Substantia nigra (tissue), 51 donors: ENCODE measurements at places on chromosomes 2 and 18.
A peak's percentile ranks its signal among the peaks of the same experiment; 100 is the strongest.

DNA sequence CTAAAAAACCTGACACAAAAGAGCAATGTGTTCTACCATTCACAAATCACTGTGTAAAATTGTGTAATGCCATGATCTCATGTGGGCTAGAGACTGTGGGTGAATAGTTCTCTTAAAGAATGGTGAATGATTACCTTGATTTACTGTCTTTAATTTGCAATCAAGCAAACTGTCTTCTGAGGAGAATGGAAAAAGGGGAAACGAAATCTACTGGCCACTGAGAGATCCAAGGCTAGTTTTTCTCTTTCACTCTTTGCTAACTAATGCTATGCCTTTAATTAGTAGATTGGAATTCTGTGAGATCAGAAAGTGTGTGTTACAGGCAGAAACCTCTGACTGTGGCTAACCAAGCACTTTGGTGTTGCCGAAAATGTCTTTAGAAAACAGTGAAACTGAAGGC, 422.7 kb downstream of the TGIF1 start:
- no peak for DNase-seq

DNA sequence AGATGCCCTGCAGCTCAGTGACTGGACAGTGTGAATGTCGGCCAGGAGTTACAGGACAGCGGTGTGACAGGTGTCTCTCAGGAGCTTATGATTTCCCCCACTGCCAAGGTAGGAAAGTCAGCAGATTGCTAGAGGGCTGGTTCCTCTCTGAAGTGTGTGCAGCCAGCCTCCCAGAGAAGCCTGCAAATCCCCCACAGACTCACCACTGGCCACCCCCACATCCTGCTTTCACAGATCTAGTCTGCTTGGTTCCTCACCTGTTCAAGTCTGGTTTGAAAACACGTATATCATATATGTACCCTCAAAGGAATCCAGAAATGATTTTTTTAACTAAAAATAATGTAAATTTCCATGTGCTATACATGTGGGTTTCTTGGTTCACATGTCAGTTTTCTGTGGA, 121.1 kb downstream of the LAMA3 start:
- no peak for DNase-seq

DNA sequence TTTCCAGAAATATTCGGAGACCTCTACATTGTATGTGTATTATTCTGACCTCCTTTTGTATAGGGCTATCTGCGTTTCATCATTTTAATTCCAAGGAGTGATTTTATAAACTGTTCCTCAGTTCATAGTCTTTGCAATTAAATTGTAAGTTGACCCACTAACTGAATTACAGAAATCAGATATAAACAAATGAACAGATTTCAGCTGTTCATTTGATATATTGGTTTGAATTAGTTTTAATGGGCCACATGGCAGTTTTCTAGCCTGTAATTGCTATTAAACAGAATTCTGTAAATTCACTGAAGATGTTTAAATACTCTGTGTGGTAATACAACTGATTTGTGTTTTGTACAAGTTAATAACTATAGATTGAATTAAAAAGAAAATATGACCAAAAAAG, 346.4 kb upstream of the VWC2L start:
- DNase-seq = no peak

- DNase-seq = no peak
These were observed 147.6 kb downstream of the CDC42EP3 start for GRCh38 chr2:37523814-37524362.

DNA sequence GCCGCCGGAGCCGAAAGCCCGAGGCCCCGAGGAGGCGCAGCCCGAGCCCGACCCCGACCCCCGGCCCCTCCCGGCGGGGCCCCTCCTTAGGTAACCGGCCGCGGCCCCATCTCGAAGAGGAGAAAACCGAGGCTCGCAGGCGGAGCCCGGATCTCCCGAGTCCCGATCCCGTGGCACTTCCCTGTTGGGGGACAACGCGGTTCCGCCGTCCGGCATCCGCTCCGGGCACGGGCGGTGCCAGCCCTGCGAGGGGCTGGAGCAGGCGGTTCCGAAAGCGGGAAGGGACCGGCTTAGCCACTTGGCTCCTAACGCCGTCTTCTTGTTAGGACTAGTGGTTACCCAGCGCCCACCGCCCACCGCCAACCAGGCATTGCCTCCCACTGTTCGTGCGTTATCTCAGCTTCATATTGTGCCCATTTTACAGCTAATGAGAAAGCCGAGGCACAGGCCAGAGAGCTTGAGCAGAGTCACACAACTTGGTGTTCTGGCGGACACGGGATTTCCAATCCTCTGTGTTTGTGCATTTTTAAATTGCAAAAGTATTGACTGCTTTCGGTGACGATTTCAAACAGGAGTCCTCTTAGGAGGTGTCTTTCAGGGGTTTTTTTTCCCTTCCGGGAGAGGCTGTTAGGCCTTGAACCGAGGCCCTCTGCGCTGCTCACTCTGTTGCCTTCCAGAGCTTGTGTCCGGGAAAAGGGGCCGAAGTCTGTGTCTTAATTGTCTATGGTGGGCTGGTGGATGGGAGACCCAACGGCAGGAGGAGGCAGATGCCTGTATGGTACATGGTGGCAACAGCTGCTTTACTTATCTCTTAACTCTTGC, 562 bp downstream of the CENPA start:
- no peak for DNase-seq

DNA sequence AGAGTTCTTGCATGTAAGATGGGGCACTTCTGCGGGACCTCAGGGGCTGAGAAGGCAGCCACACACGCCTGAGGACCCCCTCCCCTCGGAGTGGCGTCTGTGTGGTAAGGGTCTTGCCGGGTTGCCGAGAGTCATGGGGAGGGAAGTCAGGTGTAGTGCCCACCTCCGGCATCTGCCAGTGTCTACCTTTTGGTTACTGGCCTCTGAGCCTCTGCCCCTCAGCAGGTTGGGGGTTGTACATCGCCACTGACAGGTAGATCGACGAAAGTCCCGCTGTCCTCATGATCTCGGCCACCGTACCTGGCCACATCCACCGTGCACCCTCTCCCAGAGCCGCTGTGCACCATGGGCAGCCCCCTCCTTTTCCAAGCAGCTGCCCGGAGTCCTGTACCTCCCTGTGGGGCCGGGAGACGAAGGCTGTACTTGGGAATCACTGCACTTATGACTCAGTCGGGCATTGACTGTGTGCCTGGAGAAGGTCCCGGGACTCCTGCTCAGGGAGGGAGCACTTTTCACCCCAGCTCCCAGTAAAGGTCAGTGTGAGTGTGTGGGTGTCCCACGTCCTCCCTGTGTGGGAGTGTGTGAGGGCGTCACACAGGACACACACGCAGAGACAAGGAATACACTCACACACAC, 332.4 kb upstream of the MYT1L start:
- DNase-seq = no peak

GRCh38 chr2:219552382-219553167, 8.7 kb downstream of the TMEM198 start:
- peak; percentile 83 for DNase-seq

DNA sequence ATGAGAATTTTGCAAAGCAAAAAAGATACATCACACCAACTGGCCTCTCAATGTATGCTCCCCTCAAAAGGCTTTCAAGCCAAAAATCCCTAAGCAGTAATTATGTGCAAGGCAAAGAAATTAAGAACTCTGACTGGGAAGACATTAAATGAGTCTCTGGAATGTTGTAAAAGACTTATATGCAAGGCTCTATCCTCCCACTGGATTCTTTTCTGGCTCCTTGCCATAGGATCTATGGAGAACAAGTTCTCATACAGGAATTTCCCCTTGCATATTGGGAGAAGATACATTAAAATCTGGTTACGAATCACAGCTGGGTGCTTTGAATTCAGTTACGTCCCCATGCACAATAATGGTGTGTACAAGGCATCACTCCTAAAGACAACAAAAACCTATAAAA, 73.4 kb upstream of the ATL2 start:
- no peak for DNase-seq

DNA sequence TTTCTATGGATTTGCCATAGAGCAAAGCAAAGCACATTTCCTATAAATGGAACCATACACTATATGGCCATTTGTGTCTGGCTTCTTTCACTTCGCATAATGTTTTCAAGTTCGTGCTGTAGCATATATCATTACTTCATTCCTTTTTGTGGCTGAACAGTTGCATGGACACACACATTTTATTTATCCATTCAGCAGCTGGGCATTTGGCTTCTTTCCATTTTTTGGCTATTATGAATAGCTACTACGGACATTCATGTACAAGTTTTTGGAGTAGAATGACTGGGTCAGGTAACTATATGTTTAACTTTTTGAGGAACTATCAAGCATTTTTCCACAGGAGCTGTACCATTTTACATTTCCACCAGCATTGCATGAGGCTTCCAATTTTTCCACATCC, 10.7 kb upstream of the SELENOI start:
- DNase-seq = no peak

GRCh38 chr2:46803547-46803878, 112.1 kb downstream of the MCFD2 start:
- DNase-seq = no peak

GRCh38 chr2:195368249-195369217, 288.5 kb upstream of the SLC39A10 start:
- DNase-seq = no peak

DNA sequence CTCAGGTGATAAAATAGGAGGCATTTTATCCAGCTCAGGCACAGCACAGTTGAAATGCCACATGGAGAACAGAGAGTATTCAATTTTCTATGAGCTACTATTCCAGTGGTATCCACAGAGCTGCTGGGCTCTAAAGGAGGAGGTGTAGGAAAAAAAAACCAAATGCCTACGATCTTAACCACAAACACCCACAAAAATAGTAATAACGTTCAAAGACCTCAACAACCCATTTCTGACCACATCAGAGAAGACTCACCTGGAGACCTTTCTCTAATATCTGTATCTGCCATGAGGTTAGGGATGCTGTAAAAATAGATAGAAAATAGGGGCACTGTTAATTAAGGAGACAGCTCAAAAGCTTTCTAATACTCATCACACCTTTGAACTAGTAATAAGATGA, 294.6 kb upstream of the PARD3B start:
- DNase-seq = no peak

- DNase-seq = no peak
These were observed 109.8 kb downstream of the GALNT14 start for GRCh38 chr2:31028417-31028816.

DNA sequence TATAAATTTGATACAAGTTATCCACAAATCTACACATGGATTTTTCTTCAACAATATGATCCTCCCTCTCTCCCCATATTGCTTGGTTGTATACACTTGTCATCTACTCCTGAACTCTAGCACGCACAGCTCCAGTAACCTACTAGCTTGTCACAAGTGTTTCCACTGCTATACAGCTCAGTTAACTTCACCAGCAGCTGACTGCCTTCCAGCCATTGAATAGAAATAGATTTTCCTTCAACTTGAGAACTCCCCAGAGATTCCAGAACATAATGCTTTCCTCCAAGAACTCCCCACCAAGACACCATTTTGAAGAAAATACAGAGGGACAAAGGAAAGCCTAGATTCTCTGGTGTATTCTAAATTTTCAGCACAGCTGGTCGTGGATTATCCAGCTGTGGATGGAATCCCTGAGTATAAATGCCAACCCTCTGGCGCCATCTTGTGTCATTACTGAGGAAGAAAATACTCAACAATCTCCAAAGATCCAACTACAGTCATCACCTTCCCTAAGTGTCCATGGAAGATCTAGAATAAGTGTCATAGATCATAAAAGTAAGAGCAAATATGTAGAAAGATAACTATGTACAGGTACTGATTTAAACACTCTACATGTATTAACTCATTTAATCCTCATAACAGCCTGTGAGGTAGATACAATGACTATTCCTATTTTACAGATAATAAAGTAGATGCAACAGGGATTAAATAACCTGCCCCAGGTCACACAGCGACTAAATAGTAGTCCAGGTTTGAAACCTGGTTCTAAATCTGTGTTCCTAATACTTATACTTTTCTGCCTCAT, 156.7 kb downstream of the ARHGAP28 start:
- DNase-seq = no peak

DNA sequence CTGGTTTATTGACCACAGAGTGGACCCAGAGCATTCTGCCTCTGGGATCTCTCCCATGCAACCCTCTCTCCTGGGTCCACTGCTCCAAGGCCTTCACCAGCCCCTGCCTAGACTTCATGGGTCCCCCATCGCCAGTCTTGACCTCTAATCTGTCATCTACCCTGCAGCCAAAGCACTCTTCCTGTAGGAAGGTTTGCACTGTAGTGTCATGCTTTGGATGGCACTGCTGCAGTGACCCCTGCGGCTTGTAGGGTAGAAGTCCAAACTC, 41.7 kb downstream of the MYO7B start:
- DNase-seq = no peak

DNA sequence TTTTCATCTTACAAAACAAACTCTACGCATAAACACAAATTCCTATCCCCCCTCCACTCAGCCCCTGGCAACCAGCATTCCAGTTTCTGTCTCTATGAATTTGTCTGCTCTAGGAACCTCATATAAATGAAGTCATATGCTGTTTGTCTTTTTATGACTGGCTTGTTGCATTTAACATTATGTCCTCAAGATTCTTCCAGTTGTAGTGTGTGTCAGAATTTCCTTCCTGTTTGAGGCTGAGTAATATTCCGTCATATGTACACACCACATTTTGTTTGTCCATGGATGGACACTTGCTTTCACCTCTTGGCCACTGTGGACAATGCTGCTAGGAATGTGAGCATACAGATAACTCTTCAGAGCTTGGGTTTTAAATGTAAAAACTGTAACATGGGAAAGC, 272.1 kb downstream of the GBX2 start:
- DNase-seq = no peak

- DNase-seq = no peak
These were observed 10.8 kb upstream of the CRACDL start for GRCh38 chr2:98946855-98947254.

GRCh38 chr2:113847144-113847543, 42.7 kb upstream of the ACTR3 start:
- no peak for DNase-seq

DNA sequence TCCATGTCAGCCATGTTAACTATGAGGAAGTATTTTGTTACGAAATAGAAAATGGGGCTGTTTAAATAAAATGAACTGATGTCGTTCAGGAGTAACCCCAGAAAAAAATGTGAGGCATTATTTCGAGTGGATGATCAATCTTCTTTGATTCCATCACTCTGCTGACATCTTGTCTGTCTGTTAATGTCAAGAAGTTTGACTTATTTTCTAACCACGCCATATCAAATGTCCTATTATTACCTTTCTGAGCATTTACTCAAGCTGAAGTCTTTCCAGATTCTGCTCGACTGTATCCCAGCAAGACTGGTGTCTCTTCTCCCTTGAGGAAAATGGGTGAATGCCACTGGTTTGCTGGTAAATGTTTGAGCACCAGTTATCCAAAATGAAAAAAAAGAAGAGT, 672.9 kb upstream of the SOX11 start:
- no peak for DNase-seq

DNA sequence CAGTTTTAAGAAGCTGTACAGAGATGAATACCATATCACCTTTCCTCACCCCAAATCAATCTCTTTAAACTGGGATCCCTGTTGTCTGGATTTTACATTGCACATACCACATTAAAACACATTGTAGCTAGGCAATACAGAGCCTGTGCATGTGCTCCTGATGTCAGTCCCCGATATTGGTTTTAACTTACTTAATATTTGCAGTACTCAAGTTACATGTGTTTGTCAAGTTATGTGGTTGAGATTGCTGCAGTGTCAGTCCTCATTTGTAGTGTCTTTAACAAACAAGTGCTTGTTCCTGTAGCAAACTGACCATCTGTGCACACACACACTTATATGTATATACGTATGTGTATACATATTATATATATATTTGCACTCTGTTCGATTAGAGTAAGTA, 10.4 kb upstream of the UBE2E3 start:
- no peak for DNase-seq
